ENCODE measurements at places on chromosomes 3 and 15.

- H3K4me1 ChIP-seq = peaks cover 11% of the 10 kb centered on the region
- H3K27ac ChIP-seq = no peak overlapping the region
- H3K4me3 ChIP-seq = no peak overlapping the region
- H3K36me3 ChIP-seq = no peaks in the 10 kb centered on the region
Measured at GRCh38 chr3:44235604-44236484, 5.8 kb upstream of the TOPAZ1 start.

GRCh38 chr3:102091358-102091757, 242.0 kb downstream of the NFKBIZ start:
- no peaks in the 10 kb centered on the region for H3K36me3 ChIP-seq
- H3K27ac ChIP-seq = peak overlapping the region; percentile 90
- no peak overlapping the region for H3K4me3 ChIP-seq
- no peaks in the 10 kb centered on the region for H3K27me3 ChIP-seq
- DNase-seq = no peak

- H3K4me3 ChIP-seq = no peak overlapping the region
- H3K4me1 ChIP-seq = no peaks in the 10 kb centered on the region
- DNase-seq = no peak
Measured at GRCh38 chr3:178513546-178514380, 22.5 kb upstream of the KCNMB2 start.

GRCh38 chr3:45968149-45968548, 24.9 kb downstream of the CXCR6 start:
- H3K4me1 ChIP-seq = peaks cover 54% of the 10 kb centered on the region
- H3K36me3 ChIP-seq = peaks cover 62% of the 10 kb centered on the region
- H3K27me3 ChIP-seq = no peaks in the 10 kb centered on the region

DNA sequence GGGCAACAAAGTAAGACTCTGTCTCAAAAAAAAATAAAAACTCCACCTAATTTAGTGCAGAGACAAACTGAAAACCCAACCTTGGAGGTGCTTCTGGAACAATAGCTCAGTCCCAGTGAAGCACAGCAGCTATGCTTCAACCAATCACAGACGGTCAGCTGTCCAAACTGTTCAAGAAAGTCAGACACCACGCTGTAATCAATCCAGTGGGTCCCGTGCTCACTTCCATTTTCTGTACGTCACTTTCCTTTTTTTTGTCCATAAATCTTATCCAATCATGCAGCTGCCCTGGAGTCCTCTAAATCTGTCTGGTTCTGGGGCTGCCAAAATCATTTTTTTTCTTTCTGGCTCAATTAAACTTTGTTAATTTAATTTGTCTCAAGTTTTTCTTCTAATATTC, 93.6 kb upstream of the FAM174B start:
- DNase-seq = no peak
- H3K4me1 ChIP-seq = no peaks in the 10 kb centered on the region
- H3K27ac ChIP-seq = no peak overlapping the region

DNA sequence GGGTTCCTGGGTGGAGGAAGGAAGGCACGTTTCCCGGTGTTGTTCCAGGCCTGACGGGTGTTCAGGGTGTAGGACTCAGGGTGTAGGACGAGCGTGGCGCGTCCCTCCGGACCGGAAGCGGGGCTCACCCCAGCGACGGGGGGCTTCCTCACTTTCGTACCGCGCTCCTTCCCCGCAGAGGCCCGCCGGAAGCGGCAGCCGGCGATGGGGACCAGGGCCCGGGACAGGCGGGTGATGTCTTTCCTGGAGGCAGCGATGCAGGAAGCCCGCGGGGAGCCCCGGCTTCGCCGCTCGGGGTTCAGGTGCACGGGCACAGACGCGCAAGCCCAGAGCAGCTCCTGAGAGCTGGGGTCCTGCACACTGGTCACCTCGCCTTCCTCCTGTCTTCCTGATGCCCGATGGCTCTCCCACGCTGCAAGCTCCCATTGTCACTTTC, 13.4 kb downstream of the FOXL2NB start:
- DNase-seq = no peak
- H3K27me3 ChIP-seq = peaks cover 61% of the 10 kb centered on the region
- peaks cover 9% of the 10 kb centered on the region for H3K4me1 ChIP-seq
- H3K36me3 ChIP-seq = peaks cover 2% of the 10 kb centered on the region
- H3K4me3 ChIP-seq = peak overlapping the region; percentile 59

All from activated naive CD8-positive, alpha-beta T cell treated with anti-CD3 and anti-CD28 coated beads, Interleukin-2, amount 50 U/mL, for 24 hours (primary cell).